ENCODE measurements at places on chromosomes 11 and 22.

- no peak for DNase-seq
These were observed 9.8 kb downstream of the KCNC1 start for GRCh38 chr11:17744151-17744940.

GRCh38 chr22:43136255-43136654 lies 6.9 kb downstream of the MCAT start:
- no peak for DNase-seq

GRCh38 chr11:61645179-61645868 lies 34.9 kb upstream of the DAGLA start:
- no peak for DNase-seq

GRCh38 chr11:15280393-15280792 lies 165.7 kb downstream of the INSC start:
- DNase-seq: no peak

GRCh38 chr22:19930551-19931486 lies 10.8 kb upstream of the COMT start:
- no peak for DNase-seq

- no peak for DNase-seq
These were observed 1102.6 kb downstream of the DLG2 start for GRCh38 chr11:84524422-84525051.

DNA sequence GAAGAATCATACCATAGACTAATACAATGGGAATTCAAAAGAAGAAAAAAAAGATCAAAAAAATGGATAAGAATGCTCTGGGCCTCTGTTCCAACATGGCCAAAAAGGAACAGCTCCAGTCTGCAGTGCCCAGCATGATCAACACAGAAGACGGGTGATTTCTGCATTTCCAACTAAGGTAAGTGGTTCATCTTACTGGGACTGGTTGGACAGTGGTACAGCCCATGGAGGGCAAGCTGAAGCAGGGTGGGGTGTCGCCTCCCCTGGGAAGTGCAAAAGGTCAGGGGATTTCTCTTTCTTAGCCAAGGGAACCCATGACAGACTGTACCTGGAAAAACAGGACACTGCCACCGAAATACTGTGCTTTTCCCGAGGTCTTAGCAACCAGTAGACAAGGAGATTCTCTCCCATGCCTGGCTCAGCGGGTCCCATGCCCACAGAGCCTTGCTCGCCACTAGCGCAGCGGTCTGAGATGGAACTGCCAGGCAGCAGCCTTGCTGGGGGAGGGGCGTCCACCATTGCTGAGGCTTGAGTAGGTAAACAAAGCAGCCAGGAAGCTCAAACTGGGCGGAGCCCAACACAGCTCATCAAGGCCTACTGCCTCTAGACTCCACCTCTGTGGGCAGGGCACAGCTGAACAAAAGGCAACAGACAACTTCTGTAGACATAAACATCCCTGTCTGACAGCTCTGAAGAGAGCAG lies 428.4 kb downstream of the MN1 start:
- no peak for DNase-seq

DNA sequence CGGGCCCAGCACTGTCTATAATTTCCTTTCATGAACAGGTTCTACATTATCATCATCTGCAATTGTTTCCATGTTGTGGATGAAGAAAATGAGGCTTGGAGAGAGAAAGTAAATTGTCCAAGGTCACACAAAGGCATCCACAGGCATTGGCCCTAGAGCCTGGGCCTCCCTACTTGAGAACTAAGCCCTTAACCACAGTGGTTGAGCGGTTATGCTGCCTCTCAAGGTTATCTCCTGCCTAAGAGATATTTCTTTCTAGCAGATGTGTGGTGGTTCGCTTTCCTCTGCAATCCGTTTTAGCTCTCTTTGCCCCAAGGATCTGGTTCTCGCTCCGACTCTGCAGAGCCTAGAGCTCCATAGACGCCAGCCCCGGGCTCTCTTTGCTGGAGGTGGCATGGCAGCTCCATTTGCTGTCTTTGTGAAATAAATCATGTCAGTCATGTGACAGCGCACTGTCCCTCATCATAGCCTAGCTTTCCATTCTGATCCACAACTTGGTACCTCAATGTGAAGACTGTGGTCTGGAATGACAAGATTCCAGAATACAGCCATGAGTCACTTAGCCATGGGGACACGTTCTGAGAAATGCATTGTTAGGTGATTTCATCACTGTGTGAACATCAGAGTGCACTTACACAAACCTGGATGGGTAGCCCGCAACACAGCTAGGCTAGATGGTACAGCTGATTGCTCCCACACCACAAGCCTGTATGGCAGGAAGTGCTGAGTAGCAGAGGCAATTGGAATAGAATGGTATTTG lies 27.2 kb downstream of the RPS6KA4 start:
- no peak for DNase-seq

DNA sequence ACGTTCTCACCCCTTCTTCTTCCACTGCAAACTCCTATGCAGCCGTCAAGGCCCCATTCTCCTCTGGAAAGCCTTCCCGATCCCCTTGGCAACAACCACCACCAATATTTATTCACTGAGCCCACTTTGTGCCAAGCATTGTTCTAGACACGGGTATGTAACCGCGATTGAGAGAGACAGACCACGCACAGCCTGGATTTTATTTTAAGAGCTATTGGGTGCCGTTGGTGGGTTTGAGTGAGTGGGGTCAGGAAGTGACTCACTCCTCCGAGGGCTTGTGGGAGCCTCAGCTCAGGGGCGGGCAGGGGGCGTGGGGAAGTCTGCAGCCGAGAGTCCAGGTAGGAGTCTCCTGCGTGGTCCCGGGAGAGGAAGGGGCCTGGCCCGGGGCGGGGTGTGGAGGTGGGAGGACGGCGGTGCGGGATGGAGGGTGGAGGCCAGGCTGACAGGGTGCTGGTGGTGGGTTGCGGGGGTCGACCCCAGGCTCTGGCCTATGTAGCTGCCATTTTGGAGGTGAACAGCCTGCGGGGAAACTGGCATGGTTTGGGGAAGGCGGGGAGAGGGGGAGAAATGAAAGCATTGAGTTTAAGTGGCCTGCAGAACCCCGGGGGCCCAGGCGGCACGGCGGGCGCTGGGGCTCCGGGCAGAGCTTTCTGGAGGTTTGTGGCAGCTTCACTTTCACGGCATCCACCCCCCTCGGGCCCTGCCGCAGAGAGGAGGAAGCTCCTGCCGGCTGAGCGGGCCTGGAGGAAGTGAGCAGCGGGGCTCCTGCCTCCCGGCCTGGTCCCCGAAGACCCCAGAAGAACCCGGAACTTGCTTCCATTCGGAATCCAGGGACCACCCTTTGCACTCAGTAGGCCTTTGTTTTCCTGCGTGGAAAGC lies 547 bp downstream of the PARVG start:
- DNase-seq: peak; percentile 54

DNA sequence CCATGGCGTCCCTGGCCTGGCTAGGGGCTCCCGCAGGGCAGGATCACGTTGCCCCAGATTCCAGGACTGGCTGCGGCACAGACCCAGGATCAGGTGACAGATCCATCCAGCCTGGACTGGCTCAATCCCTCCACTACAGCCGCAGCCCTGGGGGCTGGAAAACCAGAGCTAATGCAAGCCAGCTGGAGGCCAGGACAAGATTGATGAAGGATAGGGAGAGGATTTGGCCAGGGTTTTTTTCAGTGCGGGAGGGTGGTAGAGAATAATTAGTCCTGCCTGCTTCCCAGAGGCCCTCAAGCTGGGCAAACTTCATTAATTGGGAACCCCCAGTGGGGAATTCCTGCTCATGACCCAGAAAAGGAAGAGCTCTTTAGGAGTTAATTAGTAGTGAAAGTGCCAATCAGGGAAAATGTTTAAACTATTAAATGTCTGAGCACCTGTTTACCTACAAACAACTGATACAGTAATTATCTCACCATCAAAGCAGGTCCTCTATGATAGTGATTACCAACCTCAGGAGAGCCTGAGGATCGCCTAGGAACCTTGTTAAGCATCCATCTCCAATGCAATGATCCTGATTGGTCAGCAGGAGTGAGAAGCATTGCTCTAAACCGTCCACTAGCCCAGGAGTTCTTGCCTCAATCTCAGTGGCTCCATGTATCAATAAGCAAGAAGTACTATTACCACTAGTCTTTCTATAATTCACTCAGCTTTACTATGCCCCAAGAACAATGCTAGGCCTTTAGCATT lies 33.0 kb upstream of the MYOD1 start:
- no peak for DNase-seq

DNA sequence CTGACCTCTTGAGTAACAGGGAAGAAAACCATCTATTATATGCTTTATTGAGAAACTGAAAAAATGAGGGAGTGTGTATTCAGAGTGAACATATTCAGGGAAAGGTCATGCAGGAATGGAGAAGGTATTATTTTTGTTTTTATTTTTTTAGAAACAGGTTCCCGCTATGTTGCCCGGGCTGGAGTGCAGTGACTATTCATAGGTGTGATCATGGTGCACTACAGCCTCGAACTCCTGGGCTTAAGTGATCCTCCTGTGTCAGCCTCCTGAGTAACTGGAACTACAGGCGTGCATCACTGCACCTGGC lies 8.7 kb upstream of the RCE1 start:
- no peak for DNase-seq

DNA sequence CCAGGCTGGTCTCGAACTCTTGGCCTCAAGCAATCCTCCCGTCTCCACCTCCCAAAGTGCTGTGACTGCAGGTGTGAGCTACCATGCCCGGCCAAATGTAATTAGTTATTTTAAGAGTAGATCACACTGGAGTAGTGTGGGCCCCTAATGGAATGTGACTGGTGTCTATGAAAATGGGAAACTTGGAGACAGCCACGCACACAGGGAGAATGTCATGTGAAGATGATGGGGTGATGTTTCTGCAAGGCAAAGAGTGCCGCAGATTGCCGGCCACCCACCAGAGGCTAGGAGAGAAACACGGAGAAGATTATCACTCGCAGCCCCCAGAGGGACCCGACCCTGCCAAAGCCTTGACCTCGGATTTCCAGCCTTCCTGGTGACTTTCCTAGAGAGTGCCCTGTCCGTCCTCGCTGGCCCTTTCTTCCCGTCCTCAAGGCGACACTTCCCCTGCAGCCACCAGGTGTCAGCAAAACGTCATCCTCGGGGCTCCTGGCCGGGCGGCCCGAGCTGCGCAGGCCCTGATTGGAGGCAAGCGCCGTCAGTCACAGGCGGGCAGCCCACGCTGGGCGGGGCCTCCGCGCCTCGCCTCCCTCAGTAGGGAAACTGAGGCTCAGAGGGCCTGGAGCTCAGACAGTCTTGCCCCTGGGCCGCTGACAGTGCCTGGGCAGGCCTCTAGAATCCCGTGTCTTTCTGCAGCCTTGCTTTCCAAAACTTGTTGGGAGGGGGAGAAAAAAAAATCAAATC lies 16.3 kb downstream of the CRYBB2 start:
- peak; percentile 17 for DNase-seq

DNA sequence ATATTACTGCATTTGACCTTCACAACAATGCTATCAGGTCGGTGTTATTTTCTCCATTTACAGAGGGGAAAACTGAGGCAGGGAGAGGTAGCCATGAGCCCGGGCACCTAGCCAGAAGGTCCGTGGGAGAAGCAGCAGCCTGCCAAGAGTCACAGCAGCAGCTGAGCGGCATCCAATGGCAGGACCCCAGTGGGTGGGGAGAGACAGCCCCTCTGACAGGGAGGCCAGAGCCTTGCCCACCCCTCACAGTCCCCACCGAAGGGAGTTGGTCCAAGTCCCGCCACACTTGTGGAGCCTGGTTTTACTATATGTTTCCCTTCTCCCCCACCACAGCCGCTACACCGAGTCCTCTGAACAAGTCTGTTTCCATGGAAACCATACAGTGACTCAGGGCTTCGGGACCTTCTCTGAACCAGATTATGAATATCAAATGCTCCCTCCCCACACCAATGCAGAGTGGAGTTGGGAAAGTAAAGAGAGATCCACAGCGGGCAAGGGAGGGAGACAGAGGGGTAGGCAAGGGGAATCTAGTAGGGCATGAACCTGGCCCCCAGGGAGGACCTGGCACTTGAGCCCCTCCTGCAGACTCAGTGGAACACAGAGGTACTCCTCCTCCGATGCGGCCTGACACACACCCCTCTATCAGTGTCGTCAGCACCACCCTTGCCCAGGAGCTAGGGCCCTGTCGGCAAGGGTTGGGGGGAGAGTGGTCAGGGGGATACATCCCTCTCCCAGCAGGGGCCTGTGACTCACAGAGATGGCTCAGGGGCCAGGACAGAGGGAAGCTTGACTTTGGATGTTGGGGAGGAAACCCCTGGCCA lies 2.5 kb downstream of the CHST1 start:
- no peak for DNase-seq

- DNase-seq: no peak
These were observed 497 bp upstream of the SYT12 start for GRCh38 chr11:67022341-67022933.

- DNase-seq: no peak
These were observed 86.3 kb downstream of the CCDC83 start for GRCh38 chr11:85941380-85941973.

DNA sequence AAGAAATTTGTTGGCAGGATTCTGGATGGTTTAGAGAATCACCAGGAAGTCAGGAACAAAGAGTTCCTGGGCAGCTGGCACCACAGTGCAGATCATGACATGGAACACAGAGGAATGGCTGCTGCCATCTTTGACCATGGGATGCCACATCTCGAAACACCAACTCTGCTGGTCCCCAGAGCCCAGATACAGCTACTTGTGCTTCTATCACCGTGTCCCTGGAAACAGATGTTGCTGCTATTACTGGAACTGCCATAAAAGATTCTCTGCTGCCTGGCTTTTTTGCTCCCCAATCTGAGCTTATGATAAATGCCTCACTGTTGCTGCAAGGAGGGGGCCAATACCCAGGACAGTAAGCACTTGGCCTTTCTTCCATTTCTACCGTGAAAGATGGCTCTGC lies 185.2 kb downstream of the CSNK2A3 start:
- DNase-seq: no peak

- no peak for DNase-seq
These were observed 147.0 kb upstream of the B3GAT1 start for GRCh38 chr11:134558916-134559601.

GRCh38 chr11:65304110-65304509 lies 10.6 kb upstream of the CDC42EP2 start:
- DNase-seq: no peak

DNA sequence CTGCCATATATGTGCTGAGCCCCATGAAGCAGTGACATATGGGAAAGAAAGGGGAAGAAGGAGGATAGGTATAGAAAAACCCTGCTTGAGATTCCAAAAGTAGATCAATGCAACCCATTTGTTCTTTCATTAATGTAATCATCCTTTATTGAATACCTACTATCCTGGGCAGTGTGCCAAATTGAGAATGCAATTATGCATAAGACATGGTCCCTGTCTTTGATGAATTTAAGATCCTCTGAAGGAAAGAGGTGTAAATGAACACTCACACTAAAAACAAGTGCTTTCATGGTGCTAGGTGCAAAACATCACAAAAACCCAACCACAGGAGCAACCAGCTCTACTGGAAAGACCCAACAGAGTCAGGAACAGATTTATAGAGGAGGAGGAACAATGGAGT lies 29.7 kb downstream of the FLI1 start:
- no peak for DNase-seq

- no peak for DNase-seq
These were observed 67.3 kb downstream of the LRRC32 start for GRCh38 chr11:76603202-76603601.

GRCh38 chr22:30648825-30649224 lies 13.2 kb downstream of the SLC35E4 start:
- DNase-seq: no peak

Measured in activated T-helper 1 cell treated with Interleukin-2 at 50 U/mL for 16 hours (primary cell).